Fibroblast of skin of back (primary cell): ENCODE measurements at places on chromosomes 6 and 20.

DNA sequence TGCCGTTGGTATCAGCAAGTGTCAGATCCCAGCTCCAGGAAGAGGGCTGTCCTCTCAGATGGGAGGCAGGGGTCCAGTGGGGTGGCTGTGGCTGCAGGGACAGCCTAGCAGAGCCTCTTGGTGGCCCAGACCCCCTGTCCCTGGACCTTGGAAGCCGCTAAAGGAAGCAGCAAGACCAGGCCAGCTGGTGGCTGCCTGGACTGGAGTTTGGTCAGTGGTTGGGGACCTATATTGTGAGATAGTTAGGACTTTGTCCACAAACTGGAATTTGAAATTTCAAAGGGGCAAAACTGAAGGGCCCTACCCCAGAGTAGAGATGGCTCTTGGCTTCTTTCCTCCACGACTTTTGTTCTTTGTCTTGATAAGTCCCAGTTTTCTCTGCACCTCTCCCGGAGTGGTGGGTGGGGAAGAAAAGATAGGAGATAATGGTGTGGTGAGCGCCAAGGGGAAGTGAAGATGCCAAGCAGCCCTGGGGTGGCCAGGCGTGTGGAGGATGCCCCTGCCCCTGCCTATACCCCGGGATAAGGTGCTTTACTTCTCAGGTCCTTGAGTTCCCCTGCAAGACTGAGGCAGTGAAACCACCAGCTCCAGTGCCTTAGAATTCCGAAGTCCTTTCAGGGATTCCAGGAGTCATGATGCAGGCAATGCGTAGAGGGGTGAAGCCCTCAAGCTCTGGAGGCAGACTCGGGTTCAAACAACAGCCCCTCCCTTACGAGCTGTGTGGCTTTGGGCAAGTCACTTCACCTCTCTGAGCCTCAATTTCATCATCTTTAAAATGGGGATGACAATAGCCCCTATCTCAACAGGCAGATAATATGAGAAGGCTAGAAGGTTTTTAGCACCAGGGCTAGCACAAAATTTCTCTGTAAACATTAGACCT, 40.2 kb downstream of the HNF4A start:
- DNase-seq, result no peak

- peak; percentile 55 for DNase-seq
Observed at GRCh38 chr20:38123021-38123587, 42.0 kb downstream of the TGM2 start.

DNA sequence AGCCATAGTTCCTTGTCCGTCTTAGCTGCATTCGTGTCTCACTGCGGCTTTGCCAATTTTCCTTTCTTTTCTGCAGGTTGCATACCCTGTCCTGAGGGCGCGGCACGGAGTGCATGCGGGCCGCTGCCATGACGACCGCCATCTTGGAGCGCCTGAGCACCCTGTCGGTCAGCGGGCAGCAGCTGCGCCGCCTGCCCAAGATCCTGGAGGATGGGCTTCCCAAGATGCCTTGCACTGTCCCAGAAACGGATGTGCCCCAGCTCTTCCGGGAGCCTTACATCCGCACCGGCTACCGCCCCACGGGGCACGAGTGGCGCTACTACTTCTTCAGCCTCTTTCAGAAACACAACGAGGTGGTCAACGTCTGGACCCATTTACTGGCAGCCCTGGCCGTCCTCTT, 17.1 kb upstream of the EFHC1 start:
- DNase-seq, result no peak

- peak; percentile 79 for DNase-seq
Observed at GRCh38 chr6:125444006-125444923, 142.5 kb upstream of the HDDC2 start.

- DNase-seq, result no peak
Observed at GRCh38 chr6:33854572-33855030, 50.8 kb upstream of the MLN start.

GRCh38 chr6:21519642-21520041, 73.9 kb upstream of the SOX4 start:
- DNase-seq, result no peak
